ENCODE measurements at places on chromosomes 3 and 15.

- no peak for DNase-seq
Measured at GRCh38 chr3:97057365-97057764, 243.0 kb downstream of the EPHA6 start.

GRCh38 chr3:53155760-53156159, 5.2 kb upstream of the PRKCD start:
- DNase-seq, result no peak

DNA sequence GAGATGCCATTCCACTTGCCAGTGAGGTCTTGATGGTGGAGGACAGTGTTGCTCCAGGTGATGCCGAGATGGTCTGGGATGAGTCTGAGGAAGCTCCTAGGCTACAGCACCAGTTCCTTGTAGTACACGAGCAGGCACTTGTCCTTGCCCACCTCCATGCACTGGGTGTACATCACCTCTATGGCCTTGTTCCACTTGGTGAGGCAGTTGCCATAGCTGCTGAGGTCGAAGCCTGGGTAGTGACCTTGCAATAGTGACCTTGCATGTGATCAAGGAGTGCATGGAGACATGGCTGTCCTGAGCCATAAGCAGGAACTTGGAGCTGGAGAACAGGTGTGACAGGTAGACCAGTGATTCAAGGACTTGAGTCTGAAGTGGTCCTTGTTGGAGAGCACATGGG, 47.6 kb downstream of the CDIN1 start:
- DNase-seq, result no peak

GRCh38 chr3:101509811-101510210, 3.2 kb downstream of the SENP7 start:
- DNase-seq, result no peak

- DNase-seq, result no peak
Measured at GRCh38 chr15:28914483-28915023, 28.8 kb downstream of the APBA2 start.

- DNase-seq, result no peak
Measured at GRCh38 chr3:35291471-35292236, 347.7 kb upstream of the ARPP21 start.

GRCh38 chr15:31091481-31091880, 10.0 kb downstream of the TRPM1 start:
- no peak for DNase-seq

GRCh38 chr15:64163659-64164362, 989 bp upstream of the PPIB start:
- no peak for DNase-seq

GRCh38 chr15:90957031-90957790, 2.5 kb downstream of the RCCD1 start:
- DNase-seq, result no peak

- DNase-seq, result no peak
Measured at GRCh38 chr15:69484837-69485236, 32.2 kb downstream of the RPLP1 start.

GRCh38 chr3:178623666-178624255, 87.5 kb downstream of the KCNMB2 start:
- no peak for DNase-seq

DNA sequence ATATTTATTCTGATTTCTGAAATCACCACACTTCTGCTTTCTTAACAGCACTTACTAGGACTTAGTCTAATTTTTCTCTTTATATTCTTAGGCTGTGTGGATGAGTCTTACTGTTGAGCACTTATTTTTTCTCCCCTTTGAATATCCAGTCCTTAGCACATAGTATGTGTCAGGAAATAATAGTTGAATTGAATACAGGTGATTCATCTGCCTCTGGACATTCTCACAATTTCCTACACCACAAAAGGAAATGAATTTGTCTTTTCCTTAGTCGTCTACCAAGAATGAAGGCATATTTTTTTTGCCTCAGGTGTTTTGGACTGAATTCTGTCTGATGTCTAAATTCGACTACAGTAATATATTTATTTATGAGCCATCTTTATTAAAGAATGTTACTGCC, 204.2 kb downstream of the GHSR start:
- no peak for DNase-seq

DNA sequence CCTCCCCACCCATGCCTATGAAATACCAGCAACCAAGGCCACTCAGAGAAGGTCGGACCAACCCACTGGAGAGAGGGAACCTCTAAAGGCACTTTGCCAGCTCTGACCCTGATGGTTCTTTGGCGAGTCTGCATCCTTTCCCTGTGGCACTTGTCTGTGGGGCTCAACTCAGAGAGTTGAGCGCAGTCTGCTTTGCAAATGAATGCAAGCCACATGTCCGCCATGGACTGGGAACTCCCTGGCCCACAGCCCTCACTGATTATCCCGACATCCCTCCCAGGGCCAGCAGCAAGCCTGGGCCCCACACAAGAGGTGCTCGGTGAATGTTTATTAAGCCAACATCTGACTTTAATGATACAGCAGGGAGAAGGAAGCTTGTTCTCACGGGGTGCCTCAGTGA, 55.5 kb upstream of the HES1 start:
- DNase-seq, result no peak

- peak; percentile 89 for DNase-seq
Measured at GRCh38 chr15:63504247-63504978, at the start of gene USP3. USP3 (plus strand) TSS chr15:63504593; CDS start chr15:63504740, 147 bp downstream.

DNA sequence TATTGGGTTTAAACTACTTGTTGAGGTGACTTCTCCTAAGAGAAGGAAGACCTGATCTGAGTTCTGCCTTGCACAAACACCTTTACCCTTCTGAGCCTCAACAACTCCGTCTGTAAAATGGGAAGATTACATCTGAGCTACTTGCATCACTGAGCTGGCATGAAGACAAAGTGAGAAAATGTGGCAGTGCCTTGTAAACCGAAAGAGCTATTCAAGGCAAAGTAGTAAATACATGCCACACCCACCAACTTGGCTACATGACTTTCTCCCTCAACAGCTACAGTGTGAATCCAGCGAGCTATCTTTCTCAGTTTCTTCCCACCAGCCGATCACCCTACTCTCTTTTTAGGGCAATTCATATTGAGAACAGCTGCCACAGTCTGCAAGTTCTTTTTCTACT, 148.3 kb downstream of the FOXB1 start:
- no peak for DNase-seq

DNA sequence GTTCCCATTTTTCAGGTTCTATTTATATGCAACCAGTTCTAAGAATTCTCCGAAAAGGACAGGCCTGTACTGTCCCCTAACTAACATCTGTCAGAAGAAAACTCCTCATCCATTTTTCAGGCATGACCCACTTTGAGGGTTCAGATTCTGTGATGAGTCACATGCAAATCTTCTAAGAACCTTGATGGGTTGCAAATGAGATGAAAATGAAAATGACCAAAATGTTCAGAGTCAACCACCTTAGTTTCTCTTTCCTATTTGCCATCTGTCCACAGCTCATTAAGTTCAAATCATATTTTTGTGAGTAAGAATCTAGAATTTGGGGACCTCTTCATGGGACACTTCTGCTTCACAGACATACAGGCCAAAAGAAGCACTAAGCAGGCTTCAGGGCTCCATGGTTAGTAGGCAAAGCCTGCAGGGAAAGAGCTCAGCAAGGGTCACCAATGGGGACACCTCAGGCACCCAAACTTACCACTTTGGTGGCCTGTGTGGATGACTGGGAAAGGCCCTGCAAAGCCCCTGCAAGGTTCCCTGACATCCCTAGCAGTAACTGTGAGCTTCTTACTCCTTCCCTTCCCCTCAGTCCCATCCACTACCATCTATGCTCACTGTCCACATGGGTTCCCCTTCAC, 122.0 kb downstream of the WDR76 start:
- no peak for DNase-seq

GRCh38 chr15:51484781-51485180, 137.8 kb downstream of the DMXL2 start:
- DNase-seq, result no peak

DNA sequence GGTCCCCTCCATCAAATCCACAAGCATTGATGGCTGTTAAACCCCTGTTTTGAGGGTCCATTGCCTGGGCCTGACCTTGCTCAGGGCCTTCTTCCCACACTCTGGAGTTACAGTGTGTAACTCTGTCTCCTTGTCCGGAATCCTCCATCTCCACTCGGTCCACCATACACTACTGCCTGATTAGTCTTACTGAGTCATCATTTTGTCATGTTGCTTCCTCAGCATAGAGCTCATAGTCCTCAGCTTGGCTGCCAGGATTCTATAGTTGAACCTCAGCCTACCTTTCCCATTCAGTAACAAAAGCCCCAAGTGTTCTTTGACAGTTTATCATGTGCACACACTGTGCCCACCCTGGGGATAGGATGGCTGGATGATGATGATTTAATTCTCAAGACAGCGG, 113.0 kb downstream of the PDE8A start:
- DNase-seq, result no peak

- DNase-seq, result no peak
Measured at GRCh38 chr15:90097475-90097874, 4.8 kb downstream of the IDH2 start.

GRCh38 chr3:106811376-106811775, 565.9 kb upstream of the CCDC54 start:
- no peak for DNase-seq

All from activated CD4-positive, alpha-beta T cell treated with anti-CD3 and anti-CD28 coated beads, Interleukin-2, amount 50 U/mL, for 24 hours (primary cell).